ENCODE measurements at places on chromosomes 13 and 19.

DNA sequence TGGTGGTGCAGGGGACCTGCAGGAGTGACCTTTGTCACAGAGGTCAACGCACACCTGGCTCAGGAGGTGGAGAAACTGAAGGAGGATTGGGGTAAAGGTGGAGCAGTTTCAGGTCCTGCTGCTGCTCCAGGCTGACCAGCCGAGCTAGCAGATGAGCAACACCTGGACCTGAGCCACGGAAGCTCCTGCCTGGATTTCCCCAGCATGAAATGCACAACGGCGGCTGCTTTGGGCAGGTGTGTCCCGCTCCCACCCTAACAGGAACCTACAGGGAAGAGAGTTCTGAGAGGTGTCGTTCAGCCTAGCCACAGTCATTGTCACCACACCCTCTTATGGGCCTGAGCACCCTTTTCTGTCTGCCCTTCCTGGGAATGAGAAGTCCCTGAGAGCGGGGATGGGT lies 15.7 kb upstream of the CD177 start:
- DNase-seq: no peak

DNA sequence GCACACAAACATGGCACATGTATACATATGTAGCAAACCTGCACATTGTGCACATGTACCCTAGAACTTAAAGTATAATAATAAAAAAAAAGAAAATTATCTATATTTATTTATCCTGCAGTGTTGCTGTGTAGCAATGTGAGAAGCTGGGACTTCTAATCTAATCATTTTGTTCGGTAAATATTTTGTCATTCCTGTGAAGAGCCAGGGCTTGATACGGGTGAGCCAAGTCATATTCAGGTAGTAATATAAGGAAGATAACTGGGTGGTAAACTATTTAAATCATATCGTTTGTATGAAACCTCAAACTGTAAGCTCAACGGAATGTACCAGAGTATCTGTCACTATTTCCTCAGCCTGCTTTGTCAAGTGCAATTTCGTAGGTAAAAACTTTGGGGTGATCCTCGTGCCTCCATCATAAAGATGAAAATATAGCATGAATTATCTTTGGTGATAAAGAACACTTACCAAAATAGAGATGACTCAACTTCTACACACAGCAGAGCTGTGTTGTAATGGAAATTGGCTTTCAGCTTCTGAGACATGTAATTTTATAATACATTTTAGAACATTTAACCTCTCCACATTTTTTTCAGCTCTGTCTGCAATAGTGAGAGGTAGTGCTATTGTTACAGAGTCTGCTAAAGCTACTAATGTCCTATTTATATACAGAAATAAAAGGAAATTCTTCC lies 92.9 kb downstream of the PCDH9 start:
- no peak for DNase-seq

GRCh38 chr13:110280985-110281688 lies 25.8 kb downstream of the COL4A1 start:
- DNase-seq: no peak

- no peak for DNase-seq
Observed at GRCh38 chr19:34489175-34489574, 7.6 kb downstream of the WTIP start.

DNA sequence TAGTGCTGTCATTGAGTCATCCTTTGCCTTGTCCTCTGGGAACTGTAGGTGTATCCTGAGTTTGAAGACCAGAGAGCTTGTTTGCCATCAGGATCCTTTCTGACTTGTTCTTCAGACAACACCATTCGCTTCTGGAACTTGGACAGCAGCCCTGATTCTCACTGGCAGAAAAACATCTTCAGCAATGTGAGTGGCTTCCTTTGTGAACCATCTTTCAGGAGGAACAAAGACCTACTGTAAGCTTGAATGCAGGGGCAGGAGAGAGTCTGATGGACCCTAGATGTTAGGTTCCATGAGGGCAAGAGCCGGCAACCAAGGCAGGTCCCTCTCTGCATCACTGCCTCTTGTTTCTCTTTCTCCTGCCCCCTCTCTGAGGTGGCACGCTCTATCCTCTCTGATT lies 26.7 kb downstream of the WDR62 start:
- no peak for DNase-seq

- DNase-seq: peak; percentile 73
Observed at GRCh38 chr19:4870025-4870700, 2.7 kb upstream of the PLIN3 start.

GRCh38 chr19:17232258-17232657 lies 6.2 kb downstream of the OCEL1 start:
- DNase-seq: no peak

All from urothelium cell line (cell line).